ENCODE measurements at places on chromosomes 11 and 22.

GRCh38 chr11:44229098-44229497, 80.8 kb downstream of the ALX4 start:
- DNase-seq = no peak

DNA sequence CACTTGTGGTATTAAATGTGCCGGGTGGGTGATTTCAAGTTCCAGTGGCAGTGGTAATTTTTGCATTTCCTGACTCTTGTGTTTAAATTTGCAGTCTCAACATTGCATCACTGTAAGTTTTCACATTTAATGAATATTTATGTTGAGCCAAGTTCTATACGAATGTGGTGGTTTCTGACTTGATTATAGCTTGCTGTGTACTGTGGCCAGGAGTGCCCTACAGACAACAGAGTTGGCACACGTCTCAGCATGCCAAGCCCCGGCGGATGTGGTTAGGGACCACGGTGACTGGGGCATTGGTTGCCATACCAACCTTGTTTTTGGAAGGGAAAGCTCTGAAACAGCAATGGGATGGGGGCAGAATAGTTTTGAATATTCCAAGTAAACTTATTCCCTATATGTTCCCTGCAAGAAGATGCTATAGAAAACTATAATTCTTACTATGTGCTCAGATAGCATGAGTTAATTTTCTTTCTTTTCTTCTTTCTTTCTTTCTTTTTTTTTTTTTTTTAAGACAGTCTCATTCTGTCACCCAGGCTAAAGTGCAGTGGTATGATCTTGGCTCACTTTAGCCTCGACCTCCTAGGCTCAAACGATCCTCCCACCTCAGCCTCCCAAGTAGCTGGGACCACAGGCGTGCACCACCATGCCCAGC, 16.0 kb downstream of the ZNRF3 start:
- no peak for DNase-seq

- no peak for DNase-seq
Measured at GRCh38 chr22:49566693-49567092, 261.0 kb downstream of the BRD1 start.

- no peak for DNase-seq
Measured at GRCh38 chr22:45511847-45512261, 9.2 kb downstream of the FBLN1 start.

DNA sequence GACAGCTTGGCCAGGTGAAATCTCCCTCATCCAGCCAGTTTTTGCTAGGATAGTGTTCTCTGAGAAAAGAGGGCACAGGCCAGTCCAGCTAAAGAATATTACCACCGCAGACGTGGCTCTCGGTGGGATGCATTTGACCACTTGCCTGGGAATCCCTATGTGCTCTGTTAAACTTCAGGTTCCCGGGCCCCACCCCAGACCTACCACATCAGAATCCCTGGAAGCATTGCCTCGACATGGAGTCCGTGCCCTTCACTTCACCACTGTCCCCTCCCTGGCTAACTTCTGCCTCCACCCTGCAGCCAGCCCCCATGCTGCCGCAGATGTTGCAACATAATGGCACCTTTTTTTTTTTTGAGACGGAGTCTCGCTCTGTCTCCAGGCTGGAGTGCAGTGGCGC, 56.9 kb upstream of the EMID1 start:
- DNase-seq = no peak

DNA sequence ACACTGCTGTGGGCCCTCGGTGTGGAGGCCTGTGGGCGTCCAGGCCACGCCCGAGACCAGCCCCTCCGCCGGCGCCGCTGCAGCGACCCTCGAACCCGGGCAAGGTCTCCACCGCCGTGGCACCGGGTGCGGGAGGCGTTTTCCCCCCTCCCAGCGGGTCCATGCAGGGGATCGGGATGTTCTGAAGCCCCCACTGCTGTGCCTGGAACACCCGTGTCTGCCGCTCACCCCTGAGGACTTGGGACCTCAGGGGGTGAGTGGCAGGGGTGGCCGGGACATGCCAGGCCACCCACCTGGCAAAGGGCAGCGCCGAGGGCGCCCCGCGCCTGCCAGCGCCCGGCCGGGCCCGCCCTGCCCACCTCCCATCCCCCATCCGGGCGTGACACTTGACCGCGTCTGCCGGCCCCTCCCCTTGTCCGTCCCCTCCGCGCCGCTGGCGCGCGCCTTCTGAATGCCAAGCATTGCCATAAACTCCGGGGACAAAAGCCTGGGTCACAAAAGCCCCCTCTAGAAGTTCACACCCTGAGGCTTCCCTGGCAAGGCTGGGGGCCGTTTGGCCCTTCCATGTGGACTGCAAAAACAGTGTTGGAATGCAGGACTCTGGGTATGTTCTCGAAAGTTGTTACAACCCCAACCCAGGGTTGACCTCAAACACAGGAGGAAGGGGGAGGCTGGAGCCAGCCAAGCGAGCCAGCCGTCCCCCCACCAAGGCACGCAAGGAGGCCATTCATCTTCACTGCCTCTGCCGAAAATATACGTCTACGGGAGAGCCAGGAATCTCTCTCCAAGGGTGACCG, 819 bp upstream of the KCNQ1OT1 start:
- no peak for DNase-seq

DNA sequence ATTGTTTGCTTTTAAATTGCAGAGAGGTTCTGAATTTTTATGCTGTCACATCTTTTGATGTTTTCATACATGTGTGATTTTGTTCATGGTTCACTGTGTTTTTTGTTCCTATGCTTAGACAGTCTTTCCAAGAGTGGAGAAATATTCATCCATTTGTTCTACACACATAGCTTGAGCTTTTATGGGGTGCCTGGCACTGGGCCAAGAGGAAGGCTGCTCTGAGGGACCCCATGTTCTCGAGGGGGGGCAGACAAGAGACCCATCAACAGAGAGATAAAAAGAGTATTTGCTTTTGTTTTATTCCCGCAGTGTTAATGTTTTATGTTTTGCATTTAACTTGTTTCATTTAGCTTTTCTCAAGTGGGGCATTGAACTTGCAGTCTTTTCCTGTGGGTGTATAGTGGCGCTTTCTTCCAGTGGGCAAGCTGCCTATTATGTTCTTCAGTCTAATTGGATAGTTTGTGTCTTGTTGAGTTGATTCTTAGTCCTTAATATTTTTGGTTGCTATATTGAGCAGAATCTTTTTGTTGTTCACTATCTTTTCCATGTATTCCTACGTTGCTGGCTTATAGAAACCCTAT, 57.7 kb downstream of the CABIN1 start:
- DNase-seq = no peak

DNA sequence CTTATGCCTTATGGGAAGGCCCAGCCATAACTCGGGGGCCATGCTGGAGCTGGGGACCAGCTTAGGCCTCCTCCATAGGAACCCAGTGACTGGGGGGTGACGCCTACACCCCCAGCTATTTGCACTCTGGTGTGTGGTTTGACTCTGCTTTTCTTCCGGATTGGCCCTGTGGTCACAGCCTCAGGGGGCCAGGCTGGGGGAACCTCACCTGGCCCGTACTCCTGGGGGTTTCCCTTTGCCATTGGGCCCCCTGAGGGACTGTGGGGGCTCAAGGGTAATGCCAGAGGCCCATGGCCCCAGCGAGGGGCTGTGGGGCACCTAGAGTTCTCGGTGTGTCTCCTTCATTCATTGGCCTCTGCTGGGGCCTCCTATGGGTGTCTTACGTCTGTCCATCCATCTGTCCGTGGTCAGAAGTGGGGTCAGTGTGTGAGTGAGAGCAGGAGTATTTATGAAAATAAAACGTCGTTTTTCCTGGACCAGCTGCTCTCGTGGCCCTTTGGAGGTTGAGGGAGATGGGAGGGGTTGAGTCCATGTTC, 6.3 kb upstream of the SH3BP1 start:
- DNase-seq = no peak
